Stimulated activated CD4-positive, alpha-beta T cell treated with anti-CD3 and anti-CD28 coated beads, Interleukin-15, amount 100 ng/mL, for 1 hour (primary cell): ENCODE measurements at places on chromosomes 7 and 10.

- no peak for DNase-seq
Observed at GRCh38 chr10:21150166-21150565, 253.1 kb upstream of the NEBL start.

GRCh38 chr7:137920637-137921399 is 74.0 kb upstream of the DGKI start:
- DNase-seq, result no peak

DNA sequence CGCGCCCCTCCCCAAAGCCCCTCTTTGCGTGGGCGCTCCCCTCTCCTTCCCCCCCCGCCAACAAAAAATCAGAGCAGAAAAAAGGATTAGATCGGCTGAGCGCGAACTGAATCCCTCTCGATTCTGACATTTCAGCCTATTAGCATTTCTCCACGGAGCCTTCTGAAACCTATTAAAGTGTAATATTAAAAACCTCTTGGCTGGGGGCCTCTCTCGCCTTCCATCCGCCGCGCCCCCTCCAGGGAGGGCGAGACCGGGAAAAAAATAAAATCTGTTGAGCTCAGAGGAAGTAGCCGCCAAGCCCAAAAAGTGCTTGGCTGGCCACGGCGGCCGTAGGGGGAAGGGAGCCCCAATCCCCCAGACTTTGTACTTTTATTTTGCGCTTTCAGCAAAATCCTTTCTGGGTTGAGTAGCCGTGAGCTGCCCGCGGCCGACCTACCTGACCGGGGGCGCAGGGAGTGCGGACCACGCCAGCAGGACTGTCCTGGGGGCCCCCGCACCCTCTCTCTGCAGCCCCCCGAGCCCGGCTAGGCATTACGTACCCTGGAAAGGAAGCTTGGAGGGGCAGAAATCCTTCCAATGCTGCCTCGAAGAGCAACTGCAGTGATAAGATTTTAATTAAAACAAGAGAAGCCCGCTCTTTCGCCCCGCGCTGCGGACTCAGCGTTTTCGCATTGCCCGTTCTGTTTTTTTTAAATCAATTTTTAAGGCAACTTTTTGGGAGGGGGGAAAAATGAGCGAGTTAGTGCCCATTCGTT is 1.3 kb upstream of the TNRC18 start:
- no peak for DNase-seq

GRCh38 chr7:132499487-132499886 is 76.8 kb downstream of the PLXNA4 start:
- no peak for DNase-seq

DNA sequence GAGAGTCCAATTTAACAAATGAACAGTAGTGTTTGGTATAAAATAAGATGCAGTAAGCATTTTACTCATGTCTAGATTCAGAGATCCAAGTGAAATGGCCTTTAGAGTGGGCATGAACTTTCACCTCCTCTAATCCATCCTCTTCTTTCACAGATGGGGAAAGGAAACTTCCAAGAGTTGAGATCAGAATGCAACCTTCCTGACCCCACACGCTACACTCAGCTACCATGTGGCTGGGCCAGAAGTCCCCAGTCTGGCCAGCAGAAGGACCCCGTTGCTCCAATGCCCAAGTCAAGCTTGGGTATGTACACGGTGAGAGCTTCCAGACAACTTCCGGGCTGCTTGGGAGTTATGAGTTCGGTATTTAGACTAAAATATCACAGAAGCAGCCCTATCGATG is 228.0 kb downstream of the ELMO1 start:
- DNase-seq, result no peak

GRCh38 chr10:78335691-78336401 is 302.2 kb downstream of the RPS24 start:
- no peak for DNase-seq

- DNase-seq, result no peak
Observed at GRCh38 chr10:60613434-60613833, 164.8 kb upstream of the CDK1 start.

DNA sequence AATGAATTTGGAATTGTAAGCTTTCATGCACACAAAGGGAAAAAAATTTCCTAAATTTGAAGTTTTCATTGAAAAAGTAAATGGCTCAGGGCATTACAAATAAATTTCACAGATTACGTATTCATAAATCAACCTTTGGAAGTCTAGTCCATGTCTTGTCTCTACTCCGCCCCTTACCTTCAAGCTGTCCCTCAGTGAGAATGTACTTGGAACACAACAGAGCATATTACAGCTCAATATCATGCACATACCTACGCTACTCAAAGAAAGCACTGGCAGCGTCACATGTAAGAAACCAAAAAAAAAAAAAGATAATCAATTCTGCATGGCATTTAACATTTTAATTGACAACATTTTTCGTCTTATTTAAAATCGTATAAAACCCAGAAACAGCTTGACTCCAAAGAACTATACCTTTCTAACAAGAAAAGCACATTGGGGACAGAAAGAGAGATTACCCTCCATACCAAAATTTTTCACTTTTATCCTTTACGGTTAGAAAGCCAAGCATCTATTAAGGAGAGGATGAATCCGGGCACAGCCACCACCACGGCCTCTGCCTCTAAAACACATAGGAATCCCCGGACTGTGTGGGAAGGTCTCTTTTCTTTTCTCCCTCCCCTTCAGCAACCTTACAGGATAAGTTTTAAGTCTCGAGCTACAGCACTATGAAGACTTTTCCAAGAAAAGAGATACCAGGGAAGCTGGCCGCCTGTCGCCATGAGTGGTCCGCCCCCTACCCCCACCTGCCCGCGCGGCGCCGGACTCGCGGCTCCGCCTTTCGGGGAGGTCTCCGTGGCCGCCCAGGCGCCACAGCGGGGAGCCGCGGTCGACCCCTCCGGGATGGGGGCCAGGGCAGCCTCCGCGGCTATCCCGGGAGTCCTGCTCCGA is 1.1 kb downstream of the JMJD1C start:
- no peak for DNase-seq

- DNase-seq, result no peak
Observed at GRCh38 chr7:152137476-152138025, 112.1 kb downstream of the GALNT11 start.

GRCh38 chr7:108452707-108453106 is 3.5 kb downstream of the NRCAM start:
- no peak for DNase-seq

DNA sequence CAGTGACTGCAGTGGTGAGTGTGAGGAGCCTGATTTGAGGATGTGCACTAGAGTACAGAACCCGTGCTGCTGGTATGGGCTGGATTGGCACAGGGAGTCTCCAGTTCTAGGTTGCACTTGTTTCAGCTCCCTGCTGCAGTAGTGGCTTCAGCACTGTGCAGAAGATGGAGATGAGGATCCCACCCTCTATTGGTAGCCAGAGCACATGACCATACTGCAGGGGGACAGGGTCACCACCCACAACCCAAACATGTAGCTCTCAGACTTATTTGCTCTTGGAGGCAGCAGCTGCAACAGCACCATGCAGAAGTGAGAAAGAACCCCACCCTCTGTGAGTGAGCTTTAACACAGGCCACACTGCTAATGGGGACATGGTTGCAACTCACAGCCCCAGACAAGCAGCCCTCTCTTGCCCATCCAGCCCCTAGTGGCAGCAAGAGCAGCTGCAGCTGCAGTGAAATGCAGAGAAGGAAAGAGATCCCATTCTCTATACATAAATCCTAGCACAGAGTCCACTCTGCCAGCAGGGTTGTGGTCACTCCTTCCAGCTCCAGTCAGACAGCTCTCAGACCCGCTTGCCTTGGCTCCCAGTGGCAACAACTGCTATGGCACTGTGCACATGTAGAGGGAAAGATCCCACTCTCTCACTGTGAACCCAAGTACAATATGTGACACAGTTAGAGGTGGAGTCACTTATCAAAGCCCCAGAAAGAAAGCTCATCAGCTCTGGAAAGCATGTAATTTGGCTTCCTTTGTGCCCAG is 51.4 kb upstream of the SCIN start:
- no peak for DNase-seq

GRCh38 chr10:47453141-47454007 is 30.5 kb downstream of the ANXA8 start:
- no peak for DNase-seq

GRCh38 chr7:142477079-142477651 is 219.3 kb upstream of the PRSS58 start:
- no peak for DNase-seq

- DNase-seq, result no peak
Observed at GRCh38 chr10:109744020-109744419, 179.3 kb downstream of the XPNPEP1 start.

DNA sequence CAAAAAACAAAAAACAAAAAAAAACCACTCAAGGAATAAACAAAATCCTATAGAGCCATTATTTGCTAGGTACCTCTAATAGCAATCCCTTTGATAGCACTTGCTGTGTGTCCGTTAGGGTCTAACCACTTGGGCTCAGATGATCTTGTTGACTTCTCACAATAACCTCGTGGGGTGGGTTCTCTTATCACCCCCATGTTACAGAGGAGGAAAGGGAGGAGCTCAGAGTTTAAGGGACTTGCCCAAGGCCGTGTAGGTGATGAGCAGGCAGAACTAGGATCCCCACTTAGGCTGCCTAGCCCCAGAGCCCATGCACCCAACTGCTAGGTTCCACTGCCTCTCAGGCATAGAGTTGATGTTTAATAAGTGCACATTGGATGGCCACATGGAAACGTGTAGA is 131.1 kb downstream of the CAMK1D start:
- no peak for DNase-seq

DNA sequence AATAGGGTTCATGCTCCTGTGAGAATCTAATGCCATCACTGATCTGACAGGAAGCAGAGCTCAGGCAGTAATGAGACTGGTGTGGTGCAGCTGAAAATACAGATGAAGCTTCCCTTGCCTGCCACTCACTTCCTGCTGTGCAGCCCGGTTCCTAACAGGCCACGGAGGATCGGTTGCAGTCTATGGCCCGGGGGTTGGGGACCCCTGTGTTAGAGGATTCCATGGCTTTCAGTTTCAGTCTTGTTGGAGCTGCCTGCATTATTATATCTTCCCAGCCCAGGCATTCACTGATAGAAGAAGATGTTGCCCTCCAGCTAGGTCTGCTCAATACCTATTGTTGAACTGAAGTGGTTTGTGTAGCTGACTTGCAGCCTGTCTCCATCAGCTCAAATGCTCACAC is 1298.8 kb downstream of the TYW1 start:
- DNase-seq, result no peak

- DNase-seq, result no peak
Observed at GRCh38 chr10:12909836-12910185, 91.7 kb downstream of the CCDC3 start.

GRCh38 chr10:92847202-92847864 is 987 bp upstream of the EXOC6 start:
- no peak for DNase-seq

DNA sequence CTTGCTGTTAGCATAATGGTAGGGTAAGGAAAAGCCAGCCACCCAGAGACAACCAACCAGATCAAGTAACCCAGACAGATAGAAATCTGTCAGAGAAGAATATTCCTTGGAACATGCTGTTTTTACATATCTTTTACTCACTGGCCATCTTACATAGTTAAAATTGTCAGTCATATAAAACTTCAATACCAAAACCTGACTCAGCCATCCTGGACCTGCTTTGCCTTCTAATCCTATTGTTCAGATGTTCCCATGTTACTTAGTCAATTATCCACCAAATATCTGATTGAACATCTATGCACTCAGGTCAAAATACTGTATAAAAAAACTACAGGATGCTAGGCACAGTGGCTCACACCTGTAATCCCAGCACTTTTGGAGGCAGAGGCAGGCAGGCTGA is 466.5 kb upstream of the NRP1 start:
- no peak for DNase-seq

DNA sequence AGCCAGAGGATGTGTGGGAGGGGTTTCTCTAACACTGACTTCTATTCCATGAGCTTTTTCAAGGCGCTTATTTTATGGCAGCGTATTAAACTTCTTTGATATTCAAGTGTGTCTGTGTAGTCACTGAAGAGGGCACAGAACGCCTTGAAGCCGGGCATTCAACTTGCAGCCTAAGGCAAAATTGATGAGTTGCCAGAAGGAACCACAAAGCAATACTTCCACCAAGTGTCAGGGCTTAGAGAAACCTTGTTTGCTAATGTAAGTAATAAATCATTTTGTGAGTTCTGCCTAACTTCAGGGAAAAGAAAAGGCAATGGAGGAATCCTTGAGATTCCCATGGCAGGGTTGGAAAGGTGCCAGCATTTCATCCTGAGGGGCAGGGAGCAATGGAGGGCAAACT is 163.8 kb downstream of the LCOR start:
- no peak for DNase-seq

GRCh38 chr7:43490016-43490415 is 92.9 kb upstream of the STK17A start:
- DNase-seq, result no peak

- no peak for DNase-seq
Observed at GRCh38 chr10:598415-599170, 90.9 kb downstream of the DIP2C start.

DNA sequence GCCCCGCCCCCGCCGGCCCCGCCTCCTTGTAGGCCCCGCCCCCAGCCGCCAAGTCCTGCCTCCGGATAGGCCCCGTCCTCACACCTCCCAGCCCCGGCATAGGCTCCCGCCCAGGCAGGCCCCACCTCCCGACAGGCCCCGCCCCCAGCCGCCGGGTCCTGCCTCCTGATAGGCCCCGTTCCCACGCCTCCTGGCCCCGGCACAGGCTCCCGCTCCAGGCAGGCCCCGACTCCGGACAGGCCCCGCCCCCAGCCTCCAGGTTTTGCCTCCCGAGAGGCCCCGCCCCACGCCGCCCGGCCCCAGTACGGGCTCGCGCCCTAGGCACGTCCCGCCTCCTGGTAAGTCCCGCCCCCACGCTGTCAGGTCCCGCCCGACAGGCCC is 232 bp upstream of the MICALL2 start:
- DNase-seq, result peak; percentile 97

GRCh38 chr7:47465191-47465590 is 116.7 kb downstream of the TNS3 start:
- DNase-seq, result no peak

DNA sequence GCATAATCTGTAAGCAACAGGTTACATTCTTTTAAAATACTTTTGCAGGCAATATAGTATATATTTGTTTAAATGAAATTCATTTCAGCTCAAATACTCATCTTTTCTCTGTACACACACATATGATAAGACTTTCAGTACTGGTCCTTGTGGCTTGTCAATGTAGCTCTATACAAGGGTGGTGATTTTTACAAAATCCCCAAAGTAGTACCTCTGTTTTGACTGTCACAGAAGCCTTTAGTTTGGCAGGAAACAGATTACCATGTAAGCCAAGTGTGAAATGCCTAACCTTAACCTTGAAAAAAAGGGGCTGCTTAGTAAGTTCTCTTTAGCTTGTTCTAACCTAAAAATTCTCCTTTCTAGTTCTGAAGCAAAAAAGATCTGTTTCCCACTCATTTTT is 87.9 kb downstream of the KCND2 start:
- no peak for DNase-seq

GRCh38 chr7:78542541-78542940 is 744.0 kb downstream of the PHTF2 start:
- DNase-seq, result no peak

- DNase-seq, result no peak
Observed at GRCh38 chr7:154767142-154767541, 235.8 kb downstream of the PAXIP1 start.

GRCh38 chr10:66747451-66747850 is 178.4 kb upstream of the LRRTM3 start:
- no peak for DNase-seq

- no peak for DNase-seq
Observed at GRCh38 chr10:123958241-123958640, 66.6 kb upstream of the CPXM2 start.
